Foreskin melanocyte (primary cell): ENCODE measurements at places on chromosomes 7 and 10.

DNA sequence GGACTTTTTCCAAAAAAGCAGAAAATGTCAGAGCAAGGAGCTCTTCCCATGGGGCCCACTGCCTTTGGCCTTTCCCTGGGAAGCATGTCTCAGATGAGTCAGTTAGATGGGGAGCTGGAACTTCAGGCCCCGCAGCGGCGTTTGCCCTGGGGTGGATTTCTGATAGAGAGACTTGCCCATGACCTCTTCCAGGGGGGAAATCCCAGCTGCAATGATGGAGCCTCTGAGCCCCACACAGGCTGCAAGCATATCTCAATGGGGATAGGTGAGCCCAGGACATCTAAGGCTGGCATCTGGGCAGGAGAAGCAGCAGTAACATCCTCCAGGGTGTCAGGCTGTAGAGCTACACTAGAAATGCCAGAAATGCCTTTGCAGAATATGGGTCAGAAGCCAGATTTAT is 269.2 kb upstream of the TCERG1L start:
- no peak for DNase-seq

- DNase-seq: no peak
Observed at GRCh38 chr10:75208181-75208580, 2.4 kb upstream of the VDAC2 start.

GRCh38 chr7:25754751-25755150 is 397.2 kb upstream of the NFE2L3 start:
- no peak for DNase-seq

DNA sequence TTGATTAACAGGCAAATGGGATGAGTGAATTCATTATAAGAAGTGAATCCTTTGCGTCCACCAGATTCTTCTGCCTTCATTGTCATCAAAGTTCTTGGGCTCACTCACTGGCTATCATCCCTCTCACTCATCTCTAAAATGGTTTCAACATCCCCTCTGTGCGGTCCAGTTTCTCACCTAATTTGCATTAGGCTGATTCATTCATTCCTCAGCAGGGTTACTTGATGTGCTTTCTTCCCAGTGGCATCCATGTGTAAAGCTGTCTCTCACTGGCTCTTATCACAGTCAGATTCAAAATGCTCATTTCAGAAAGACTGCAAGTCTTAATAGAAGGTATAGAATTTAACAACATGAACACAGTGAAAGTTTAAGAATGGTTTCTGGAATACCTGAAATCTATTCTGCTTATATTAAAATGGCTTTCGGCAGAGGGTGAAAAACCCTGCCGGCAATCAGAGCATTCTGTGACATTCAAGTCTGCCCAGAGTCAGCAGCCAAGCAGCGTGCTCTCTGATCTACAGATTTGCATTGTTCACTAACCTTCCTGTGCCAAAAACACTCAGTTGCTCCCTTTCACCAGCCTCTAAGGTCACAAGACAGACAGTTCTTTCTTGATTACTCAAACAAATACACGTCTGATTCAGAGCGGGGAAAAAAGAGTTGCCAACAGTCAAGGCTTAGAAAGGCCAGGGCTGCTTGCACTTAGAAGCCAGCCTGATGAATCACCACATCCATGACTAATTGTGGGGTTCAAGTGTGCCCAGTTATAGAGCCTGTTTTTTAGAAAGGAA is 106.7 kb downstream of the TES start:
- DNase-seq: peak; percentile 100

DNA sequence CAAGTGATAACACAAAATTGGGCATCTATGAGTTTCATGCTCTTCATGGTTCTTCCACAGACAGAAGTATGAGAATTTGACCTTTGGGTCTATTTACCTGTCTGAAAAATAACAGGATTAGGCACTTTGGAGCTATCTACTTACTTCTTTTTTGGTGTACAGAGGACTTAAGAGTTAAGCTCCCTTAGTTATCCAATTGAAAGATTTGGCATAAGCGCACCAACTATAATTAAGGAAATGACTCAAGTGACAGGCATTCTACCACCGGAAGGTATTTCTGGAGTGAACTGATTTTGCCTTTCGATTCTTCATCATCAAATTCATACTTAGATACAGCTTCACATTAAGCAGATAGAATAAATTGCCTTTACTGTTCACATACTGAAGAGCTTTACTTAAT is 43.9 kb downstream of the IFIT5 start:
- no peak for DNase-seq

DNA sequence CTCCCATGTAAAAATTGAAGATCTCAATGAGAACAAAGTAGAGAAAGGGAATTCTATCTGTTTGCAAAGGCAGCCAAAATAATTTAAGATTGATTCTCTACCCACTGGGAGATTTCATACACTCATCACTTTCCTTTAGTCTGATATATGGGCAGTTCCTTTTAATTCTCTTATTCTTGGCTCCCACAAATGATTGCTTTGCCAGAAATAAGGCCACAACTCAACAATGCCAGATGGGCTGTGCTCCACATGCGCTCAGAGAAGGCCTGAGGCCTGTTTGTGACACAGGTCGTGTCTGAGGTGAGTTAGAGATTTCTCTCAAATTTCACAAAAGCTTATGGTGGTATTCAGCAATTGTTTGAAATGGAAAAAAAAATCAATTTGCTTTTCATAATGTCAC is 501.9 kb upstream of the SEMA3D start:
- no peak for DNase-seq

DNA sequence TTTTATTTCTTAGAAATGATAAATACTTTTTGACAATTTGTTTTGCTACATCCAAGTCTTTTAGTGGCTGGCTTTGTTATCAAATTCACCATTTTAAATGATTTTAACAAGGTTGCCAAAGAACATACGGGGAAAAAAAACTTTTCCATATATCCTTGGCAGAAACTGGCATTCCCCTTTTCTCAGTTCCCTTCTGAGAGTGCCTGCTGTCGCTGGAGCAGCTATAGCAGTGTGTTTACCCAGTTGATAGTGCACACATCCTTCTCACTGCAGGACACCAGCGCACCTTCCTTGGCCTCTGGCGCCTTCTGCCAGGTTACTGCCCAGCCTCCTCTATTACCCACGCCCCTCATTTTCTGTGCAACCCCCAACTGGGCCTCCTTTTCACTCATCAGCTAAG is 94.1 kb downstream of the ALOX5 start:
- no peak for DNase-seq

GRCh38 chr7:42236266-42236975 is 588 bp downstream of the GLI3 start:
- peak; percentile 51 for DNase-seq

- no peak for DNase-seq
Observed at GRCh38 chr10:75565286-75566251, 134.1 kb downstream of the LRMDA start.

DNA sequence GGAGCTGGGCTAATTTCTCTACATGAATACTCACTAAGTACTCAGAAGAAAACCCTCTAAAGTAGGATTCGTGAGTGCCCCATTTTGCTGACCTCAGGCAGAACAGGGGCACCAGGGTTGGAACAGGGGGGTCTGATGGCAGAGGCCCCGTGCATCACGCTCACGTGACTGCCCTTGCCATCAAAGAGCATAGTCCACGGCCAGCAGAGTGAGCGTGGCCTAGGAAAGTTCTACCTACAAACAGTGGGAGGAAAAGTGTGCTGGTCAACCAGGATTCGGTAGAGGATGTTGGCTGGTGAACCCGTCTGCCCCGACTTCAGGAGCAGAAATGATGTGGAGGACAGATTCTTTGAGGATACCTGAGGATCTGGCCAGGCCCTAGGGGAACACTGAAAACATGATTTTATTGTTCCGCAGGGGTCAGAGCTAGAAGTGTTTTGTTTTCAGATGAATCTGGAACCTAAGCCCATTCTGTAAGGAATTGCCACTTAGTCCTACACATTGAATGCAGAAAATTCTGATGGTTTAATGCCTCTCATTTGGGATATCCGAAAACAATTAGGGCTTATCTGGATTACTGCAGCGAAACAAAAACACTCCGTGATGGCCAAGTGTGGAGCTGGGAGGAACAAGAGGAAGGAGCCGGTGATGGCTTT is 138.8 kb upstream of the SHH start:
- no peak for DNase-seq

- no peak for DNase-seq
Observed at GRCh38 chr7:114691605-114692004, 230.3 kb upstream of the MDFIC start.

- DNase-seq: no peak
Observed at GRCh38 chr10:33483816-33484190, 149.3 kb upstream of the NRP1 start.

- DNase-seq: peak; percentile 80
Observed at GRCh38 chr7:131107337-131108211, 220.1 kb upstream of the MKLN1 start.

GRCh38 chr7:94250124-94250523 is 144.6 kb upstream of the COL1A2 start:
- DNase-seq: no peak

- DNase-seq: no peak
Observed at GRCh38 chr10:35448687-35449662, 112.7 kb downstream of the CCNY start.

GRCh38 chr10:110372656-110373055 is 67.9 kb upstream of the SMNDC1 start:
- no peak for DNase-seq

DNA sequence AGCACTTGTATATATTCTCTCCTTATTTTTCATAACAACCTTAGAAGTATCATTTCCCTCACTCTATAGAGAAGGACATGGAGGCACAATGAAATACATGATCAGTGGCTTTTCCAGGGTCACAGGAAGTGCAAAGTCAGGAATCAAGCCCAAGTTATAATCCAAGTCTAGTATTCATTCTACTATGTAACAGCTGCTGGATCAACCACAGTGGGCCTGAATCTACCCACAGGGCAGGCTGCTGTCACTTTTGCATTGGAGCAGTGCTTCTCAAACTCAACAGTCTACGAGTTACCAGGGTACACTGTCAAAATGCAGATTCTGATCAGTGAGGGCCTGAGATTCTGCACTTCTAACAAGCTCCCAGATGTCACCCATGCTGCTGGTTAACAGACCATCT is 18.3 kb downstream of the ZDHHC16 start:
- DNase-seq: no peak

GRCh38 chr7:129807863-129808262 is 144.9 kb downstream of the UBE2H start:
- no peak for DNase-seq

DNA sequence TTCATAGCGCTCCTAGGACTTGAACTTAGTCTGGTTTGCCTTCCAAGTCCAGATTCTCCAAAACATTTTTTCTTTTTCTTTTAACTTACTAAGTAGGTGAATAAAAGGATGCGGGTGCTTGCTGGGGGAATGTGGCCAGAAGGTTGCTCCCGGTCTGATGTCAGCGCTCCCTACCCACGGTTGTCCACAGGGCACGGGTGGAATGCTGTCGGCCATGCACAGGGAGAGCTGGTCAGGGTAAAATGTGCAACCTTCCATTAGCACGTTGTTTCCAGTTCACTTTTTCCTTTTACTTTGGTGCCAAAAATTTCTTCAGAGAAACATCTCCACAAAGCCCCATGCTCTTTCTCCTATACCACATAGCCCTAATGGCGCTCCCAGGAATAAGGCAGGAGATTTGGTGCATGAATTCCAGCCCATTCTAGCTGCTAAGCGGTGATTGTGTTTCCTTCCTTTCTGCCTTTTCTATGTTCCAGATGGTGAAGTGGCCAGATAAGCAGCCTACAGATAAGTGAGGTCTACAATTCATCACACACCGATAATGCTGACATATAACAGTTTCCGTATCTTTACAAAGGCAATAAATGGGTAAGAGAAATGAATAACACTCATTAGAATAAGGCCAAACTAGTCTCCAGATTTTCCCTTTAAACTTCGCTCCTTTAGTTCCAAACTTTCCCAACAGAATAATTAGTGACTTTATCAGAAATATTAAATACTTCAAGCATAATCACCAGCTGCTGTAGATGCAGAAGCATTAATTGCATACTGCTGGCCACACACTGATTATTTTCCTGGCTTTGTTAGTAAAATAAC is 138.3 kb upstream of the FGFR2 start:
- no peak for DNase-seq

DNA sequence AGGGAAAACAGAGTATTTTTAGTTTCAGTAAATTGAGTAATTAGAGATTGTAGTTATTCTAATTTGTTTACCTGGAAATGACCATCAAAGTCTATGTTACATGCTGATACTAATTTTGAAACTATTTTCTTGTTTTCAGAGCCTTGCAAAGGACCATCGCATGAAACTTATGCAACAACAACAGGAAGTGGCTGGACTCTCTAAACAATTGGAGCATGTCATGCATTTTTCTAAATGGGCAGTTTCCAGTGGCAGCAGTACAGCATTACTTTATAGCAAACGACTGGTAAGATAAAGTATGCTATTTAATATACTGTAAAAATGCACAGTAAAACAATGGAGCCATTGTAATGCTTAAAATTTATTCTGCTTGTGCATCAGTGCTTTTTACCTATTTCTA is 78.5 kb downstream of the TRIM24 start:
- peak; percentile 64 for DNase-seq

DNA sequence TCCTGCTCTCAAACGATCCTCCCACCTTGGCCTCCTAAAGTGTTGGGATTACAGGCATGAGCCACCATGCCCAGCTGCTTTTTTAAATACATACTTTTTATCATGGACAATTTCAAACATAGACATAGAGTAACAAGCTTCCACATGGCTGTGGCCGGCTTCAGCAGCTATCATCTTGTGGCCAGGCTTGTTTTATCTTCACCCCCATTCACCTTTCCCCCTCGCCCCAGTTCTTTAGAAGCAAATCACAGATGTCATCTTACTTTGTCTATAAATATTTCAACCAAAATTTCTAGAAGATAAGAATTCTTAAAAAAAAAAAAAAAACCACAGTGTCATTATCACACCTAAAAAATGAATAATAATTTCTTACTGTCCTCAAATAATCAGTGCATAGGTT is 5.9 kb downstream of the FOXK1 start:
- no peak for DNase-seq

GRCh38 chr10:3432081-3432825 is 259.7 kb upstream of the PITRM1 start:
- no peak for DNase-seq

GRCh38 chr7:107824858-107825257 is 21.8 kb upstream of the SLC26A3 start:
- no peak for DNase-seq

DNA sequence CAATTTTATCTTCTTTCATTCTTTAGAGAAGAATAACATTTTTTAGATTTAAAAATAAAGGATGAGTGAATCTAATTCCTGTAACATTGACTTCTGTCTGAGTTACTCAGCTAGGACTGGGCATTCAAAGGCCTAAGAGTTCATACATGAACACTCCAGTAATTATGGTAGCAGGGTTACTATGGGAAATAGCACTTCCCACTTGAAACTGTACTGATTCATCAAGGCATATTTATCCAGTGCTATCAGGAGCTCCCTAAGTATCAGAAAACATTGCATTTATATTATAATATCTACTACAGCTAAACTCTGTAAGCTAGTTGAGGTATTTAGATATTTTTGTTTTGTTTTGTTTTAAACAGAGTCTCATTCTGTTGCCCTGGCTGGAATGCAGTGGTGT is 41.8 kb downstream of the NDUFB2 start:
- no peak for DNase-seq

GRCh38 chr7:129670656-129671055 is 59.1 kb downstream of the NRF1 start:
- no peak for DNase-seq
